ENCODE measurements at places on chromosomes 2 and 18.

DNA sequence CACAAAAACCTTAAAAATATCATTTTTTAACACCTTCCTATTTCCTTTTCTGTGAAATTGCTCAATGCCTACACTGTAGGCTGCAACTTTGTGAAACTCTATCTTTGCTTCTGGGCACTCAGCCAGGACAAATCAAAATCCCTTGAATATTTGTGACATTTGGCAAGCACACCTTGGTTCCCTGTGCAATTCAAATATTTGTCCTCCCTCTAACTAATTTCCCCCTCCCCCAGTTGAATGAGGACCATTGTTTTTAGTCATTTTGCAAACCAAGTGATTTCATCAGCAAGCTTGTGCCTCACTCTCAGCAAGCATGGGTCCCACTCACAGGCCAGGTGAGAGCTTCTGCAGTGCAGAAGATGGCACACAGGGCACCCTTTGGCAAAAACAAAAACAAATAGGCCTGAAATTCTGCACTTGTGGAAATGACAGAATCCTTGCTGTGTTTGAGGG is 541.5 kb downstream of the CNTNAP5 start:
- DNase-seq: no peak

- DNase-seq: no peak
These were observed 22.4 kb downstream of the PDCD1 start for GRCh38 chr2:241836292-241836691.

DNA sequence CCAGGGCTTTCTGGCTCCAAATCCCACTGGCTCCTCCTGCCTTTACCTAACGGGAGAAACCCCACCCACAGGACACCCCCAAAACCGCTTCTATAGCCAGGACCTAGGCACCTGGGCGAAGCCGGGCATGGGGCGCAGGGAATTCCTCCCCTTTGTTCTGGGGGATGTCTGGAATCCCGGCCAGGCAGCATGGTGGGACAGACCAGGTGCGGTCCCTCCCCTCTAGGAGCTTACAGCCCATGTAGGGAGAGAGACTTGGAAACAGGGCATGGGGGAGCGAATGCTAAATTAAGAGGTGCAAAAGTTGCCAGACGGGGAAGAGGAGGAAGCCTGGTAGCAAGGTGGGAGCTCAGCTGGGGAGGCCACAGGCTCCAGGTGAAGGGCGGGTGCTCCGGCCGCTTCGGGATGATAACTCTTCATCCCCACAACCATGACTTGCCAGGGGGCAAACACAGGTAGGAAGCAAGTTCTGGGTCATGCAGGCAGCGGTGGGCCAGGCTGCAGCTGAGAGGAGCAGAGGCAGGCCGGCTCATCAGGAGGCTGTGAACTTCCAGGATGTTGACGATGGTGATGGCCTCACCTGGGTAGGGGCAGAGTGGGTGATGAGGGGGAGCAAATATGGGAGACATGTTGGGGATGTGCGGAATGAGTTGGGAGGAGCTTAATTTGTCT is 1.3 kb downstream of the TMEM37 start:
- no peak for DNase-seq

DNA sequence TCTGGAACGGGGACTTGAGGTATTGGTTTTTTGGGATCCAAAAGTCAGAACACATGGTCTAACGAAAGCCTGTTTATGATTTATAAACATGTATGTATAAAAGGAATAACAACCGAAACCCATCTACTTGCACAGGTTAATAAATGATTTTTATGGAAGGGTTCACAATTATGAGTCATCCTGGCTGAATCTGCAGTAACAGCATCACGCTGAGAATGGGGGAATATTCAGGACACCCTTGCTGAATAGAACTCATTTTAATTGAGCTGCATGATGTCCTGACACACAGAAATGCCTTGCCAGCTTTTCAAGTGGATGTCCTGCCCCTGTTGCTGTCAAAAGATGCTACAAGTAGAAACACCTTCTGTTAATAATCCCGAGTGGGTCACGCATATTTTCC is 54.7 kb upstream of the TGFA start:
- DNase-seq: no peak

DNA sequence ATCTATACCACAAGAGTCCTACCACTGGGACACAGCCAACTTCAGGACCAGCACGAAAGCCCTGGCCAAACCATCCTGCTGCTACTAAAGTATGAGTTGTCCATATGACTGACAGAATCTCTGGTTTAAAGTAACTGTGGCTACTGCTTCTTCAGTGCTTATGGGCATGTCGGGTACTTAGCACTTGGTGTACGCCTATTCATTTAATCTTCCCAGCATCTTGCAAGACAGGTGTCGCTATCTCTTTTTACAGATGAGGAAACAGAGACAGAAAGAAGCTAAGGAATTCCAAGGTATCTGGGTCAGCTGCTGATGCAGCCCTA is 203.4 kb upstream of the ID2 start:
- no peak for DNase-seq

- no peak for DNase-seq
These were observed 46.8 kb upstream of the ACMSD start for GRCh38 chr2:134791616-134792015.

GRCh38 chr2:124805060-124805459 is 780.0 kb downstream of the CNTNAP5 start:
- DNase-seq: no peak

DNA sequence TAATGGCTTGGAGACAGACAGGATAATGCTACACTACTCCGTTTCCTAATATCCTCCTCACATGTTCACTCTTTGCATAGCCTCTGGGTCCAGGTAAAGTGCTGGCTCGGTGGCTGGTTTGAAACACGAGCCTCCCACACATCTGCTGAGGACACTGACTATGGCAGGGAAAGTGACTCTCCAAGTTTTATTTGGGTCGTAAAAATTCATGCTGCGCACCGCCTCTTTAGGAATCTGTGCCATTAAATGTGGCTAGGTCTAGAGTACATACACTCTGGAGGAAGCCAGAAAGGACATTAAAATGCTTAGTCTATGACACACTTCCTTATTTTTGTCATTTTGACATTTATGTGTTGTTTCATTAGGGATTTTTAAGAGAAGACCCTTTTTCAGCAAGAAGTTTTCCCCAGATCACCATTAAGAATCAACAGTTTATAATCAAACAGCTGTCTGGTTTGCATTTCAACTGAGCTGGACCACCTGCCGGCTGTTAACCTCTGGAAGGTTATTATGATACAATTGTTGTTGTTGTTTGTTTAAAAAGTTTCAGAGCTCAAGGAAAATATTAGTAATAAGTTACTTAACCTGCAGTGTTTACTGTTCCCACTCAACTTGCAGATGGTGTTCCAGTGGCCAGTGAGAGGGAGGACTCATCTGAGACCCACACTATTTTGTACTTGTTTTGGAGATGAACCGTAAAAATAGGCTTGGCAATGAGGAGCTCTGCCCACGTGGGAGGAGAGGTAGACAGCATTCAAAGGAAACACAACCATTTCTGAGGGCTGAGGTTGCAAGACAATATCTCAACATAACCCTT is 443.3 kb upstream of the MEIS1 start:
- DNase-seq: no peak

DNA sequence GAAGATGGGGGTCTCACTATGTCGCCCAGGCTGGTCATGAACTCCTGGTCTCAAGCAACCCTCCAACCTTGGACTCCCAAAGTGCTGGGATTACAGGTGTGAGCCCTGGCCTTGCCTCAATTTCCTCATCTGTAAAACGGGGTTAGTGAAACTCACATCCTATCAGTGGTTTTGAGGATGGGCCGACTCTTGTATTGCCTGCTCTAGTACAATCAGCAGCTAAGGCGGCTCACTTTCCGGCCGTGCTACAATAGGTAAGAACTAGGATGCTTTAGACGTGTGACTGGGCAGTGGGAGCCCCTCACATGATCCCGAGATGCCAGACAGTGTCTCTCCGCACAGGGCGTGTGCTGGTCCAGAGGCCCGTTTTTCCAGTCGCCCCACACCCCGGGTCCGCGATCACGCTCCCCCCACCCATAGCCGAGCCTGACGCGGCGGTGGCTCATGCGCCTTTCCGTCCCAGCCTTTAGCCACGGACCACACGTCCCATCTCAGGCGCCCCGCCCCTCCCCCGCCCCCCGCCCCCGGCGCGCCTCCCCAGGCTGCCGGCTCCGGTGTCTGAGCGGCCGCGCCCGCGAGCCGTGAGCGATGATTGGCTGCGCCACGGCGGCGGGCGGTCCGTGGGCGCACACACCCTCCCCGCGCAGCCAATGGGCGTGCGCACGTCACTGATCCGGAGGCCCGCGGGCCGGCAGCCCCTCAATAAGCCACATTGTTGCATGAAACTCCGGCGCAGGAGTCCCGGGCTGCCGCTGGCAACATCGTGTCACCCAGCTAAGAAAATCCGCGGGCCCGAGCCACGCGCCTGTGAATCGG is at the start of gene HK2:
Gene HK2, plus strand, starts transcription at position 710 of the 816 bp plus-strand sequence. CDS start 454 bp downstream, outside the sequence.
- peak; percentile 81 for DNase-seq

GRCh38 chr2:171550613-171551012 is 28.3 kb downstream of the CYBRD1 start:
- no peak for DNase-seq

GRCh38 chr2:38293152-38293865 is 83.8 kb downstream of the ATL2 start:
- no peak for DNase-seq

DNA sequence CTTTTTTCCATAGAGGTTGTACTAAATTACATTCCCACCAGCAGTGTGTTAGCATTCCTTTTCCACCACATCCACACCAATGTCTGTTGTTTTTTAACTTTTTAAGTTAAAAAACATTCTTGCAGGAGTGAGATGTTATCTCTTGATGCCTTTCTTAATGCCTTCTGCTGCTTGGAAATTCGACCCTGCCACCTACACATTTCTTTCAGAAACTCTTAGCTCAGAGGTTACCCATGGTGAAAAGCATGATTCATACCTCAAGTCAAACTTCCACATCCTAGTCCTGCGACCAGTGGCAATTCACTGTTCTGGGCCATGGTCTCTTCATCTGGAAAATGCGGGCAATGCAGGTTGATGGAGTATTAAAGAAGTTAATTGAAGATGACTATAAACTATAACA is 12.7 kb upstream of the HNMT start:
- no peak for DNase-seq

- no peak for DNase-seq
These were observed 35.0 kb downstream of the SLC14A2 start for GRCh38 chr18:45650321-45650720.

- DNase-seq: no peak
These were observed 61.1 kb upstream of the ACYP2 start for GRCh38 chr2:54054271-54054670.

- no peak for DNase-seq
These were observed 36.2 kb downstream of the ACOXL start for GRCh38 chr2:110768591-110768990.

DNA sequence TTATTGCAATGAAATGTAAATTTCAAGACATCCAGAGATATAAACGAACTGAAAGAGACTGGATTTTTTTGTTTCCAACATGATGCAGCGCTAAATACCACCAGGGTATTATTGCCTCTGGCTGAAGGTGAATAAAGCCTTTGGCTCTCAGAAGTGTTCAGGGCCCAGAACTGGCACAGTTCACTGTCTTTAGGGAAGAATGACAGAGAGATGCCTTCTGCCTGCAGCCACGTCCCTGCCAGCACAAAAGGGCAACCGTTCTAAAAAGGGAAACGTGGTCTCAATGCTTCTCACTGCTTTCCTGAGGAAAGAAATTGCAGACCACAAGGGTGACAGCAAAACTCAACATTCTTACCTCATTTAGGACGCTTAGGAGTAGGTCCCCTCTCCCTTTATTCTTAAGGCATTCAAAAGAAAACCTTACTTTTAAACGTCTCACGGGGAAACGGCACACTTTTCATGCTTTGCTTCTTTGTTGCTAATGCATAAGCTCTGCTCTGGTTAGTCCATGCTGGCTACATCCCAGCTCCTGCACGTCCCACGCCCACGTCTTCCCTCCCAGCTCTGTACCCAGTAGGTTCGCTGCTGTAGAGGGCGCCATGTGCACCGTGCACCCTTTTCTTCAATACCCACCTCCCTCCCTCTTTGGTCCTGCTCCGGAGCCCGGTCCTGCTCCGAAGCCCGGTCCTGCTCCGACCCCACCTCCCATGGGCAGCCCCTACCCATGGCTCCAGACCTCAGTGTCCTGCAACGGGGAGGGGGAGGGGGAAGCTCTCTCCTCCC is 171.0 kb downstream of the HRH4 start:
- DNase-seq: no peak

GRCh38 chr18:46622999-46623398 is 34.0 kb downstream of the LOXHD1 start:
- DNase-seq: no peak

- DNase-seq: peak; percentile 60
These were observed 93.9 kb upstream of the LGALSL start for GRCh38 chr2:64359892-64360657.

GRCh38 chr2:33498291-33498956 is 22.0 kb downstream of the RASGRP3 start:
- no peak for DNase-seq

GRCh38 chr2:234881413-234882241 is 70.2 kb upstream of the SH3BP4 start:
- no peak for DNase-seq

GRCh38 chr18:841647-842370 is 29.8 kb upstream of the YES1 start:
- DNase-seq: no peak

GRCh38 chr18:57352761-57353136 is 392 bp downstream of the ST8SIA3 start:
- no peak for DNase-seq

DNA sequence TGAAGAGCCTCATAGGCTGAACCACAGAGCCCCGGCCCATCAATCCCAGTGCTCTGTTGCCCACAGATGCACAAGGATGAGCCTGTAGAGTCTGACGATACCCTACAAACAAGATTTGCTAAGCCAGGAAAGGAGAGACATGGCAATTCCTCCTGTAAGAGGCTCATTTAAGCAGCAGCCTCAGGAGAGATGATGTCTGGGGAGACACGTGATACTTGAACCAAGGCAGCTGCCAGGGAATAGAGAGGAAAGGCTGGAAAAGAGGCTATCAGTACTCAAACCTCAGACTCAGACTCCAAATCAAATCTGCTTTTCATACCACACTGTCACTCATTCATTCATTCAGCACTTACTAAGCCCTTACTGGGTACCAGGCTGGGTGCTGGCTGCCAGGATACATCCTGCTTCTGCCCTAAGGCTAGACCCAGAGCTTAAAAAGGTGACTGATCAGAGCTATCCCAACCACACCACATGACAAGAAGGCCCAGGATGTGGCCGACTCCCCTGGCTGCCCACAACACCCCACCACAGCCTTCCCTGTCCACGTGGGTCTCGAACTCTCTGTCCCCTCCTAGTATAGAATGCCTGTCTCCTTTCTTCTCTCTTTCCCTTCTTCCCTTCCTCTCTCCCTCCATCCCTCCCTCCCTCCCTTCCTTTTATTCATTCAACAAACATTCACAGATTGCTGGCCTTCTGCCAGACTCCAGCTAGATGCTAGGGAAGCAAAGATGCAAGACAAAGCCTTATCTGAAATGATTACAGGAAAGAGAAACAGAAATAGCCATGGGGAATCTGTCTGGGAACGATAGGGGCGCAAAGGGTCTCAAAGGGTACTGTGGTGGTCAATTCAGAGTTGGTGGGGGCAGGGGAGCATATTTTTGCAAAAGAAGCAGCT is 23.4 kb upstream of the KCNK3 start:
- DNase-seq: no peak

Measured in activated CD4-positive, alpha-beta T cell treated with anti-CD3 and anti-CD28 coated beads, Interleukin-2, amount 50 U/mL, for 24 hours (primary cell).